ENCODE measurements at places on chromosomes 2 and 18. TPM values are rescaled to one million over a fixed set of nuclear protein-coding genes. Genes with fewer than 3 reads are reported as not detected.

- no peak for DNase-seq
- no peaks in the 10 kb centered on the region for H3K27me3 ChIP-seq
- no peaks in the 10 kb centered on the region for H3K36me3 ChIP-seq
- H3K4me3 ChIP-seq, result no peak overlapping the region
Observed at GRCh38 chr2:233300401-233300800, 7.2 kb upstream of the SAG start.

The AP1S3 gene
- total RNA-seq, result 2.1 TPM

The MEIS1 gene
- total RNA-seq, result 37.0 TPM

DNA sequence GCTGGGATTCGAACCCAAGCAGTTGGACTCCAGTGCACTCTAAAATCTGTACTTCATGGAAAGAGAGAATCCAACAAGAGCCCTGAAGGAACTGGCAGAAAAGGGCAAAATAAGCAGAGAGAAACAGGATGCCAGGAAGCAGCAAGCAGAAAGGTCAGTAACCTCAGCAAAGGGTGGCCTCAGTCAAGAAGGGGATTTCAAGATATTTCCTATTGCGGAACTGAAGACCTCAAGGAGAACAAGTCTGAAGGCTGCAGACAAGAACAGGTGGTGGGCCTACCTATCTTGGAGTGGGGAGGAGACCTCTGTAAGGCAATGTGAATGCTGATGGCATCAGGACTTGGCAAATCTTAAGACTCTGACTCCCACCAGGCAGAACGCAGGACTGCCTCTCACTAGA, 20.1 kb upstream of the MREG start:
- H3K4me1 ChIP-seq, result no peaks in the 10 kb centered on the region
- no peak overlapping the region for H3K27ac ChIP-seq
- H3K27me3 ChIP-seq, result no peaks in the 10 kb centered on the region
- no peak for DNase-seq

DNA sequence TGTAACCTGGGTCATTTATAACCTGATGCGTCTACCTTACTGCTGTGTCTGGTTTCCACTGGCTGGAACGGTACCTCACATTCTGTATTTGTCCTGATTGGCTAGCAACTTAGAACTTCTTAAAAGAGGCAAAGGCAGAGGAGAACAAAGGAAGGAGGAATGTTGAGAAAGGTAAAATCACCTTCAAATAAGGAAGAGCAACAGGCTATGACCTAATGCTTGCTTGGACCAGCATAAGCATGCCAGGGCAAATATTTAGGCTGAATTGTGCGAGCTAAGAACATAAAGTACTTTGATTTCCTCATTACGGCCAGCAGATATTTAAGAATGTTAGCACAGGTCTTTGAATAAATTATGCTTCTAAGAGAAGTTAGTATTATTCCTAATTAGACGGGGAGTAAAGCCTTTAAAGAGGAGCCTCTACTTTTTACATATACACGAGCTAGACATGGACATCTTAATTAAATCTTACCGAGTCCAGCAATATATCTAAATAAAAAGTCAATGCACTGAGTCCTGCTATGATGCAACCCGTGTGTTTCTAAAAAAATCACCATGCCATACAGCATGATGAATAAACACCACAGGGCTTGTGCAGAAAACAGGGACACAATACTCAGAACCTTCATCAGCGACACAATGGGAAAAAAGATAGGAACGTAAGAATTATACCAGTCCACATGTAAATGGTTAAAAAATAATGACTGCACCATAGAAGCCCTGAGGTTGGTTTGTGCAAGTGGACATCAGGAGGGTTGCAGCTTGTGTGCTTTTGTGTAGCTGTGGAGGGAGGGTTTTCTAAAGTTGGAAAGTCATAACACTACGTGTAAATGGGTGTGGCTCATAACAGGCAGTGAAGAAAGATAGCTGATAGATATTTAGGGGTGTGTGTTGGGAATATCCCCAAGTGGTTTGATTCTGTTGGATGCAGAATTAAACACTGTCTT, 14.2 kb downstream of the SEPTIN2 start:
- H3K4me1 ChIP-seq, result no peaks in the 10 kb centered on the region
- H3K27ac ChIP-seq, result peak overlapping the region; percentile 8
- H3K4me3 ChIP-seq, result no peak overlapping the region
- no peaks in the 10 kb centered on the region for H3K36me3 ChIP-seq
- no peak for DNase-seq
- no peaks in the 10 kb centered on the region for H3K27me3 ChIP-seq

- no peaks in the 10 kb centered on the region for H3K36me3 ChIP-seq
- no peaks in the 10 kb centered on the region for H3K4me1 ChIP-seq
- no peaks in the 10 kb centered on the region for H3K27me3 ChIP-seq
- no peak overlapping the region for H3K4me3 ChIP-seq
Observed at GRCh38 chr18:76720683-76721082, 101.7 kb upstream of the ZNF236 start.

- H3K4me3 ChIP-seq, result no peak overlapping the region
- H3K27me3 ChIP-seq, result no peaks in the 10 kb centered on the region
- H3K36me3 ChIP-seq, result no peaks in the 10 kb centered on the region
- H3K4me1 ChIP-seq, result no peaks in the 10 kb centered on the region
Observed at GRCh38 chr2:52597346-52597745, 1170.3 kb upstream of the CHAC2 start.

DNA sequence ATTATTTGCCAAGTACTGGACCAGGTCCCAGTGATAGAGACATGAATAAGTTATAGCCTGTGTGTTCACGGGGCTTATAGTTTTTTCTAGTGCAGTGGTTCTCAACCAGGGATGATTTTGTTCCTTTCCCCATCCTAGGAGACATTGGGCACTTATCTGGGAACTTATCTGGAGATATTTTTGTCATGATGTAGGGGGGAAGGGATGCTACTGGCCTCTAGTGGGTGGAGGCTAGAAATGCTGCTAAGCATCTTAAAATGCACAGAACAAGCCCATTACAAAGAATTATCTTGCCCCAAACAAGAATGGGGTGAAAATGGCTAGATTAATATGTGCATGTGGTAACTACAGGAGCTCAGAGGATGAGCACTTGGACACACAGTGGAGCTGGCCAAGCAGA, 75.2 kb downstream of the KLHL29 start:
- no peak overlapping the region for H3K27ac ChIP-seq
- no peak overlapping the region for H3K4me3 ChIP-seq
- H3K36me3 ChIP-seq, result no peaks in the 10 kb centered on the region
- no peaks in the 10 kb centered on the region for H3K4me1 ChIP-seq
- DNase-seq, result no peak
- H3K27me3 ChIP-seq, result no peaks in the 10 kb centered on the region

DNA sequence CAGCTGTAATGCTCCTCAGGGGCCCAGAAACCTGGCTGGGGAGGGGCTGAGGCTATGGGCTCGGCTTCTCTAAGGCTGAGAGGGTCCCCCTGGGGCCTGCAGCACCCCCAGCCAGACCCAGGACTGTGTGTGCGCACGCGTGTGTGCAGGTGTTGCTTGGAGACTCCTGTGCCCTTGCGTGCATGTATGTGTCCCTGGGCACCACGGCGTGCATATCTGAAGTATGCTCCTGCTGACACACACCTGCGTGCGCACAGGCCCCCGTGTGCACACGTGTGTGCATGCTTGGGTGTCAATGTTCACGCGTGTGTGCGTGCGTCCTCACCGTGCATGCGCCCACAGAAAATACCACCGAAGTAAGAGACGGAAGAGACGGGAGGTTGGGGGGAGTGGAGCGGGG, 14.9 kb upstream of the ECEL1 start:
- peaks cover 11% of the 10 kb centered on the region for H3K27me3 ChIP-seq
- peaks cover 6% of the 10 kb centered on the region for H3K4me1 ChIP-seq
- H3K36me3 ChIP-seq, result no peaks in the 10 kb centered on the region

DNA sequence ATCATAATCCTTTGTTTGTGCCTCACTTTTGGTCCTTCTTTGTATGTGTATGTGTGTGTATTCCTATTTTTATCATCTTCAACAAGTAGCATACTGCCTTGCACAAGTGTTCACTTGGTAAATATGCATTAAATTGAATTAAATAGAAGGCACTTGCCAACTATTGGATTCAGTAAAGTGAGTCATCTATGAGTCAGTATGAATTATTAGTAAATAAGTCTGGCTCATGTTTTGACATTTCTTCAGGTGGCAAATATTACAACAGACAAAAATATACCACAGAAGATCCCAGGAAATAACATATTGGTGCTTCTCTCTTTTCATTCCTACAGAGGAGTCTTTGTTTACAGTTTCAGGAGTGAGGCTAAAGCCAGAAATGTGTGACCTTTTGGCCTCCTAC, 84.1 kb downstream of the CDK15 start:
- H3K27me3 ChIP-seq, result no peaks in the 10 kb centered on the region
- H3K4me1 ChIP-seq, result no peaks in the 10 kb centered on the region
- no peak overlapping the region for H3K4me3 ChIP-seq
- no peak for DNase-seq

DNA sequence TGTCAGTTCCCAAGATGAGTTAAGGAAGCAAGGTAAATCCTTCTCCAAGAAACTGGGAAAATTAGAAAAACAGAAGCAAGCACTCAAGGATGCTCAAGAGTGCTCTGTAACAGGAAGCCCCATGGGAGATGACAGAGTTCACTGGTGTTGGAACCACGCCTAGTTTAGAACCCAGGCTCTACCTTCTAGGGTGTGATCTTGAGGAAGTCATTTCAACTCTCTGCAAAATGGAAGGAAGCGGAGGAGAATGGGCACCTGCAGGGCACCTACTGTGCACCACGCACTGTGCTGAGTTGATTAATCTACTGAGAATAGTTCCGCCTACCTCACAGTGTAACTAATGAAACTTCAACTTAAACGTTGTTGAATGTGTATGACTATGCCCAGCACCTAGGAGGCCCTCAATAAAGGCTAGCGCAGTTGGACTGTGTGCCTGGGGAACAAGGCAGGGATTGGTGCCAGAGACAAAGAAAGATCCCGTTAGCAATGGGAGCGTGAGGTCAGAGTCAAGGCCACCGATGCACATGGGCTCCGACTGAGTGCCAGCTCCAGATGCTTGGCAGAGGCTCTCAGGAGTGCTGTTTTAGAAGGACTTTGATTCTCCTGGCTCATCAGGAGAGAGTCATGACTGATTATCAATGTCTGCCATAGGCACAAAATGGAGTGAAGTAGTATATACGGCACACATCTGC, 93.7 kb downstream of the MAPK4 start:
- no peaks in the 10 kb centered on the region for H3K4me1 ChIP-seq
- H3K4me3 ChIP-seq, result no peak overlapping the region
- H3K27me3 ChIP-seq, result no peaks in the 10 kb centered on the region
- DNase-seq, result no peak
- no peak overlapping the region for H3K27ac ChIP-seq
- H3K36me3 ChIP-seq, result no peaks in the 10 kb centered on the region

The C2orf72 gene
- total RNA-seq, result 0.16 TPM

- no peaks in the 10 kb centered on the region for H3K27me3 ChIP-seq
- no peak overlapping the region for H3K27ac ChIP-seq
- H3K36me3 ChIP-seq, result no peaks in the 10 kb centered on the region
- no peaks in the 10 kb centered on the region for H3K4me1 ChIP-seq
- H3K4me3 ChIP-seq, result no peak overlapping the region
- DNase-seq, result no peak
Observed at GRCh38 chr18:21129566-21130216, 18.1 kb upstream of the ROCK1 start.

The PLEK gene
- 20.5 TPM for total RNA-seq

GRCh38 chr18:23971666-23972230, 42.8 kb upstream of the TTC39C start:
- H3K27me3 ChIP-seq, result no peaks in the 10 kb centered on the region
- no peak for DNase-seq
- H3K4me1 ChIP-seq, result no peaks in the 10 kb centered on the region
- no peak overlapping the region for H3K4me3 ChIP-seq
- H3K36me3 ChIP-seq, result no peaks in the 10 kb centered on the region
- H3K27ac ChIP-seq, result no peak overlapping the region

The EML6 gene
- 1.9 TPM for total RNA-seq

DNA sequence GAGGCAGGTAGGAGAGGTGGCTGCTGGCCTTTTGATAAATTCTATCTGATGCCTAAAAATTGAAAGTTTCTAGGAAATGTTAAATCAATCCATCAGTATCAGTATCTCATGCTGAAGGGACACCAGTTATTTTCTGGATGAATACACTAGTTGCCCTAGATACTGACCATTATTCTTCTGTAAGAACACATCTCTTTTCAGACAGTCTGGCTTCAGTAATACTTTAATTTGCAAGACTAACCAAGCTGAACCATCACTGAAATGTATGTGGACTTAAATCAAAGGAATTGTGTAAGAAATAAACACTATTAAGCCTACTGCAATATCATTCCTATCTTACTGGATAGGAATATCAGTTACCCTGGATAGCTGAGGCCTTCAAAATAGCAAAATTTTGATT, 1546.3 kb downstream of the LRP1B start:
- no peak overlapping the region for H3K27ac ChIP-seq
- no peaks in the 10 kb centered on the region for H3K27me3 ChIP-seq
- DNase-seq, result no peak
- no peaks in the 10 kb centered on the region for H3K36me3 ChIP-seq
- H3K4me1 ChIP-seq, result no peaks in the 10 kb centered on the region

DNA sequence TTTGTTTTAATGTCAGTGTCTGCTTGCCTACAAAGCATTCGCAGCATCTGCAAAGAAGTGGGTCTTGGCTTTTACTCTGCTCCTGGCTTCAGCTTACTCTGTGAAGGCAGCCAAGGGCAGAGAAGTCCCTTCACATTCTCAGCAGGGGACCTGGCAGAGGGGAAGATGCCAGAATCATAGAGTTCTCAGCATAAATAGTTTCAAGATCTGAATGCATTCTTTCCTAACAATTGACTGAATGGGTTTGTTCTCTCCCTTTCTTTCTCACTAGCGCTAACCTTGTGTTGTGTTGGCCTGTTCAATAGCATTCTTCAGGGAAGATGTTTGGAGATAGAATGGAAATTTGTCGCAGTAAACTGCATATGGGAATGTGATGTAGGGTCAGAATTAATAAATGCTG, 106.9 kb downstream of the FARSB start:
- H3K27me3 ChIP-seq, result no peaks in the 10 kb centered on the region
- H3K4me1 ChIP-seq, result no peaks in the 10 kb centered on the region
- no peak overlapping the region for H3K27ac ChIP-seq

GRCh38 chr2:48233005-48233404, 296.9 kb upstream of the STON1 start:
- no peaks in the 10 kb centered on the region for H3K4me1 ChIP-seq
- H3K4me3 ChIP-seq, result no peak overlapping the region
- H3K27me3 ChIP-seq, result no peaks in the 10 kb centered on the region
- H3K36me3 ChIP-seq, result no peaks in the 10 kb centered on the region

GRCh38 chr2:2648094-2648493, 317.0 kb upstream of the MYT1L start:
- H3K4me1 ChIP-seq, result no peaks in the 10 kb centered on the region
- no peak overlapping the region for H3K27ac ChIP-seq
- H3K4me3 ChIP-seq, result no peak overlapping the region
- DNase-seq, result no peak

GRCh38 chr2:73043276-73043675, 28.2 kb downstream of the SFXN5 start:
- H3K27me3 ChIP-seq, result no peaks in the 10 kb centered on the region
- no peak for DNase-seq
- no peak overlapping the region for H3K27ac ChIP-seq
- H3K4me3 ChIP-seq, result no peak overlapping the region
- H3K4me1 ChIP-seq, result no peaks in the 10 kb centered on the region

GRCh38 chr2:77839102-77839501, 316.9 kb upstream of the LRRTM4 start:
- H3K27me3 ChIP-seq, result no peaks in the 10 kb centered on the region
- no peak overlapping the region for H3K27ac ChIP-seq
- H3K36me3 ChIP-seq, result no peaks in the 10 kb centered on the region
- H3K4me1 ChIP-seq, result no peaks in the 10 kb centered on the region

All from breast epithelium (tissue), 4 donors.